Activated CD8-positive, alpha-beta memory T cell treated with anti-CD3 and anti-CD28 coated beads for 4 hours (primary cell): ENCODE measurements at places on chromosomes 12 and 14.

DNA sequence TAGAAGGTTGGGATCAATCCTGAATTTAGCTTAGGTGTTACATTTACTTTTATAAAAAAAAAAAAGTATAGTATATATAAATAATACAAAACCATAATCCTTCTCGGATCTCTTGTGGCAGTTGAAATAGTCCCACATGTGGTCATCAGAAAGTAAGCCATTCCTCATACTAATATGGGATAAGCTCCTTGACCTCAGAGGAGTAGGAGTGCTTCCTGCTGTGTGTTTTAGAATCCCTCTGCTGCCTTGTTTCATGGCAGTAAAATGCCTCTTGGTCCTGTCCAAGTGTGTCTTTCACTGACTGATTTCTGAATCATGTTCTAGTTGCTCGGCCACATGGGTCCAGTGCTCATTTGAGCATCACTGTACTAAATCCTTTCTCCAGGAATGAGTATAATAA lies 117.0 kb downstream of the NTN4 start:
- DNase-seq: no peak

DNA sequence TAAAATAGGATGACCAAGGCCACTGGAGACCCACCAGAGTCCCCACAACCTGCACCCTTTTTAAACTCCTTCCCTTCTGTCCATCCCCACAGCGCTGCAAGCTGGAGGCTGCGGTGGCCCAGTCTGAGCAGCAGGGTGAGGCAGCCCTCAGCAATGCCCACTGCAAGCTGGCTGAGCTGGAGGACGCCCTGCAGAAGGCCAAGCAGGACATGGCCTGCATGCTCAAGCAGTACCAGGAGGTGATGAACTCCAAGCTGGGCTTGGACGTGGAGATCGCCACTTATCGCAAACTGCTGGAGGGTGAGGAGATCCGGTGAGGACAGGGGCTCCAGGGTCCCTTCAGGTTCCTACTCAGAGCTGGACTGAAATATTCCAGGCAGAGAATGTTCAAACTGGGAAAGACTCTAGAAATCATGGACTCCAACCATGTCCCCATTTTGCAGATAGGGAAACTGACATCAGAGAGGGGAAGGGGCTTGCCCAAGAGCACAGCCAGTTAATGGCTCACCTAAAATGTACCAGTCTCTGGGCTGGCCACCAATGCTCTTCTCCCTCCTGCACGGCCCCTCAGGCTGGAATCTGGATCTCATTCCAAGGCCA lies 17.2 kb downstream of the KRT85 start:
- no peak for DNase-seq

DNA sequence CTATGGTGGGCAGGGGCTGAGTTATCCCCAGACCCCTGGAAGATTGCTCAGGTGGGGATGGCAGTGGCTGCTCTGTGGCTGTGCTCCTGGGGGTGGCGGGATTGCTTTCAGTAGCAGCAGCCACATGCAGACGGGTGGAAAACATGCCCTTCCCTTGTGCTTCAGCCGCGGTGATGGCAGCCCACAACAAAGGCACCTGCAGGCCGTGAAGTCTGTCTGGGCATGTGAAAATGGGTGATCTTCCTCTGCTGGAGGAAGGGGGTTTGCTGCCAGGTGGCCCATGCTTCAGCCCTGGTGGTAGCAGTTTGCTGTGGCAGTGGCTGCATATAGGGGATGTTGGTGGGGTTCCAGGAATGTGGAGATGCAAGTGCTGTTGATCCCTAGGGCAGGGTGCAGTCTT lies 326.2 kb upstream of the RGS6 start:
- no peak for DNase-seq

- DNase-seq: no peak
These were observed 12.0 kb upstream of the DTX1 start for GRCh38 chr12:113044516-113044915.

- DNase-seq: no peak
These were observed 5.3 kb downstream of the ARHGEF25 start for GRCh38 chr12:57616383-57617101.

- no peak for DNase-seq
These were observed 86.3 kb downstream of the VWF start for GRCh38 chr12:6038160-6038559.

DNA sequence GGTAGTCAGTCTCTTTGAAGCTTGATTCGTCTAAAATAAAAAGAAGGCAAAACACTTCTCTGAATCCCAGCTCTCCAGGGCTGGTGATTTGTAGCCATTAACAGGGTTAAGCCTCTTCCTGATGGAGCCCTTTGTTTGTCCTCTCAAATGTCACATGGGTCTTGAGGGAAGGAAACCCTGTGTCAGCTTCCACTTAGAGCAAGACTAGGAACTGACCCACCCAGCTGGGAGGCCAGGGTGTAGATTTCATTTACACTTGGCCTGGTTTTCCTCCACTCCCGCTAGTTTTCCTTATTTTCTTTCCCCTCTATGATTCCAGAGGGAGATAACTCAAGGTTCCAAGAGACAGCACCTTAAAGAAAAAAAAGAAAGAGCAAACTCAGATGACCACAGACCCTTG lies 230.5 kb upstream of the EGLN3 start:
- DNase-seq: no peak

- no peak for DNase-seq
These were observed 47.0 kb upstream of the ERGIC2 start for GRCh38 chr12:29427964-29428363.

GRCh38 chr12:78680596-78680995 lies 184.0 kb upstream of the SYT1 start:
- no peak for DNase-seq

DNA sequence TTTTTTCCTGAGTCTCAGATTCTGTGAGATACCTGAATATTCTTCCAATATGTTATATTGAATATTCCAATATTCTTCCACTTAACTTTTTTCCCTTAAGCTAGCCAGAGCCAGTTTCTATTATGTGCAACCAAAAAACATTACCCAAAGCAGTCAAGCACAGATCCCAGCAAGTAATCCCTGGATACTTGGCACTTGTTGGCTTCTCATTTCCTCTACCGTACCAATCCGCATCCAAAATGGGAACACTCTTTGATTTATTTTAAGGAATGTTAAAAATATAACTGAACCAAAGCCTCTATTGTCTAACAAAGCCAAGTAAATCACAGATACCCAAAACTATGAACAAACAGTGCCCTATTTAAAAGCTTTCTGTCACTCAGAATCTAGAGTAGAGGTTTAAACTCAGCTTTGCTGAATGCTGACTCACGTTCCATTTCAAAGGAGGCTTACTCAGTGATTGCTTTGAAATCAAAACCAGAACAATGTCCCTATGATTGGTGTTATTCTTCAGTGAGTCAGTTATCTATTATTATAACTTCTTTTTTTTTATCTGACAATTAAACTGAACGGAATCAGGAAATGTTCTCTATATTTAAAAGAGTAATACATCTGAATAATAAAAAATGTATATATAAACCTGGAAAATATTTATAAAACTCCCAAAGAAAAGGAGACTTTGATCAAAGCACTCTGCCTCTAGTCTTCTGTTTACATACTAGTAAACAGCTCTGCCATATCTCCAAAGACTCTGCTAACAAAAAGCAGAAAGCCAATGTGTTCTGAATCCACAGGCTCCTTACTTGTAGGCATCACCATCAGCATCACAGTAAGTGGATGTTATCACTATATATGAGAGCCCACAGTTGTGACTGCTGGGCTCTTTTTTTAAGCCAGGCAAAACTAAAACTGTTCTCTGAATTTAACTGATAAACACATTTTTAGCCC lies 360.8 kb downstream of the CCDC91 start:
- DNase-seq: no peak

DNA sequence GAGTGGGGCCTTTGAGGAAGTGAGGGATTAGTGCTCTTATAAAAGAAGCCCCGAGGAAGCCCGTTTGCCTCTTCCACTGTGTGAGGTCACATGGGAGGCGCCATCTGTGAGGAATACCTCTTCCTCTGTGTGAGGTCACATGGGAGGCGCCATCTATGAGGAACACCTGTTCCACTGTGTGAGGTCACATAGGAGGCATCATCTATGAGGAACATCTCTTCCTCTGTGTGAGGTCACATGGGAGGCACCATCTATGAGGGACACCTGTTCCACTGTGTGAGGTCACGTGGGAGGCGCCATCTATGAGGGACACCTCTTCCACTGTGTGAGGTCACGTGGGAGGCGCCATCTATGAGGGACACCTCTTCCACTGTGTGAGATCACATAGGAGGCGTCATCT lies 69.7 kb downstream of the SLC24A4 start:
- DNase-seq: no peak

DNA sequence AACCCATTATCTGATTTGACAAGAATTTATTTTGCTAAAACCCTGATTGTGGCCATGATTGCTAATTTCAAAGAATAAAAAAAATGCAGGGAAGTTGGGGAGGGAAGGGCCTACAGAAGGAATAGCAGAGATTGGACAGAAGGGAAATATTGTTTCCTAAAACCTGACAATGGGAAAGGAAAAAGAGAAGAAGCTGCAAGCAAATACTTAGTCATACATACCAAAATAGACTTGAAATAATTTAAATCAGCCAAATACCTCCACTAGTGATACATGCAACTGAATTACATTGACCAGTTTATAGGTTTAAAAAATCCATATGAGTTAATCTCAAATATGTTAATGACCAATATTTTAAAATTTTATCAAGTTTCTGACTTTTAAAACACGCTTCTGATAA lies 75.1 kb downstream of the PELI2 start:
- DNase-seq: no peak

GRCh38 chr12:19191563-19191962 lies 62.0 kb downstream of the PLEKHA5 start:
- no peak for DNase-seq

- no peak for DNase-seq
These were observed 1.1 kb downstream of the TOGARAM1 start for GRCh38 chr14:44963044-44963528.

DNA sequence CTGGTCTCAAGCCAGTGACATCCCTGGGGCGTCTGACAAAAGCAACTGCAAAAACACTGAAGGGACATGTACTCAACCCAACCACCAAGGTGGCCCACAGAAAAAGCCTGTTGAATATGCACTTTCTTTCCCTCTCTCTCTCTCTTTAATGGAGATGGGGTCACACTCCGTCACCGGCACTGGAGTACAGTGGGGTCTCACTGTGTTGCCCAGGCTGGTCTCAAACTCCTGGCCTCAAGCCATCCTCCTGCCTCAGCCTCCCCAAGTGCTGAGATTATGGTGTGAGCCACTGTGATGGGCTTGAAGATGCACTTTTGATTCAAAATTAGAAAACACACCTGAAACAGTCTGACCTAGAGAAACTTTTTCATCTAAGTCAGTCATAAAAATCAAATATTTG lies 7.2 kb upstream of the CD27 start:
- DNase-seq: no peak

GRCh38 chr12:82412246-82412645 lies 53.9 kb downstream of the METTL25 start:
- no peak for DNase-seq

- no peak for DNase-seq
These were observed 50.7 kb upstream of the DLK1 start for GRCh38 chr14:100675699-100676684.

- DNase-seq: no peak
These were observed 35.2 kb upstream of the FOXN3 start for GRCh38 chr14:89452281-89452680.

DNA sequence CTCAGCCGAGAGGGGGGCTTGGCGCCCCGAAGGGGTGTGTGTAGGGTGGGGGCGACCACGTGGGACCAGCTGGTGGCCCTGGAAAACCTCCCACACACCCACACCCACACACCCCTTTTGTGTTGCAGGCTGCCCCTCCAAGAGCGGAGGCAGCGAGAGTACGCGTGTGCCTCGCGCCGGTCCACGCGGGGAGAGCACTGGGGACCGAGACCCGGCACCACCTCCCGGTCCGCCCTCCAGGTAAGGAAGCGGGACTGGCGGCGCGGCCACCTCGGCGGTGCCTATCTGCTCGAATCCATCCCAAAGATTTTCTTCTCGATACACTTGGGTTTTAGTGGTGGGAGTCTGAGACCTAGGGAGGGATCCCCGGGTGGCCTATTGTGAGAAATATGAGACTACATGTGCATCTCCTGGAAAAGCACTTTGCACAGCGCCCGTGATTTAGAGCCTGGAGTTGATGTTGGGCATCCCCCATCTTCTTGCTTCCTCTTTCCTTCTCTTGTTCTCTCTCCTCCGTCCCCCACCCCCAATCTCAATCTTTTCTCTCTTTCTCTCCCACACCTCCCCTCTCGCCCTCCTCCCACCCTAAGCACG lies 393 bp downstream of the SYT1 start:
- DNase-seq: no peak

DNA sequence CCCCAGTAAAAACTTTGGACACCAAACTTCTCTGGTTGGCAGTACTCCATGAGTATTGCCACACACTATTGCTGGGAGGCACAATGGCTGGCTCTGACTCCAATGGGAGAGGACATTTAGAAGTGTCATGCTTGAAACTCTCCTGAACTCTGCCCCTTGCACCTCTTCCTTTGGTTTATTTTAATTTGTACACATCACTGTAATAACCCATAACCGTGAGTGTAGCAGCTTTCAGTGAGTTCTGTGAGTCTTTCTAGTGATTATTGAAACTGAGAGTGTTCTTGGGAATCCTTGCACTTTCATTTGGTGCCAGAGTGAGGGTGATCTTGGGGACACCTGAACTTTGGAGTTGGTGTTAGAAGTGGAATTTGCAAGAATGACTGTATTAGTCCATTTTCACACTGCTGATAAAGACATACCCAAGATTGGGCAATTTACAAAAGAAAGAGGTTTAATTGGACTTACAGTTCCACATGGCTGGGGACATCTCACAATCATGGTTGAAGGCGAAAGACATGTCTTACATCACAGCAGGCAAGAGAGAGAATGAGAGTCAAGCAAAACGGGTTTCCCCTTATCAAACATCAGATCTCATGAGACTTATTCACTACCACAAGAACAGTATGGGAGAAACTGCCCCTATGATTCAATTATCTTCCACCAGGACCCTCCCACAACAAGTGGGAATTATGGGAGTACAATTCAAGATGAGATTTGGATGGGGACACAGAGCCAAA lies 41.3 kb upstream of the CEP83 start:
- DNase-seq: no peak

DNA sequence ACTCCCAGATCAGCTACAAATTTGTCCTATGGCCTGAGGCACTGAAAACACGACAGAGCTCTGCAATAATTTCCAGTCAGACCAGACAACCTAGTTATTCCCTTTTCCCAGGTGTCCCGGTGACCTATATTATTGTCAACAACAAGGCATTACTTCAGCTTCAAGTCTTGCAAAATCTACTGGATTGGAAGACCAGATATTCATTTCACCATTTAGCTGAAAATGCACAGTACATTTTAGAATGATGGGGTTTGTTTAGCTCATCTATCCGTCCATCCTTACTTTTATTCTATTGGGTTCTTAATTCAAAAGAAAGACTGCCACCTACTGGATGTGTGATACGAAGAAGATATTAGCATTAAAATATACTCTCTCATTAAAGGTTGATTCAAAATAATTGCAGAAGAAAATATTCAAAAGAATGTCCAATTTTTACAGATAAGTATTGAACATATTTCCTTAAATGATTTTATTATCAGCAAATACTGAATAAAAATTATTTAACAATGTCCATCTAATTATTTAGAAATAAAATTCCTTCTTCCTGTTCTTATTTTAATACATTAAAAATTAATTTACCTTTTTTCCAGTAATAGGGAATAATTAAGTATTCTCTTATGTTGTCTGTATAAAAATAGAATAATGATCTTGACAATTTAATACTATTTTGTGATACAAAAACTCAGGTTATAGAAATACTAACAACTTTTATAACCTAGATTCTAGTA lies 244.9 kb upstream of the LRIG3 start:
- no peak for DNase-seq

- DNase-seq: no peak
These were observed 1127.4 kb downstream of the LRFN5 start for GRCh38 chr14:42734041-42734440.

GRCh38 chr12:106648736-106649135 lies 65.9 kb downstream of the RFX4 start:
- DNase-seq: no peak

GRCh38 chr14:75299059-75299458 lies 20.4 kb downstream of the FOS start:
- no peak for DNase-seq
